ENCODE measurements at places on chromosomes 5 and 9.

GRCh38 chr5:125197321-125197720, 450.9 kb upstream of the ZNF608 start:
- DNase-seq, result peak; percentile 58

- DNase-seq, result no peak
These were observed 95.8 kb upstream of the KLF9 start for GRCh38 chr9:70510157-70510770.

- DNase-seq, result no peak
These were observed 2.2 kb downstream of the ZSWIM6 start for GRCh38 chr5:61333954-61334867.

DNA sequence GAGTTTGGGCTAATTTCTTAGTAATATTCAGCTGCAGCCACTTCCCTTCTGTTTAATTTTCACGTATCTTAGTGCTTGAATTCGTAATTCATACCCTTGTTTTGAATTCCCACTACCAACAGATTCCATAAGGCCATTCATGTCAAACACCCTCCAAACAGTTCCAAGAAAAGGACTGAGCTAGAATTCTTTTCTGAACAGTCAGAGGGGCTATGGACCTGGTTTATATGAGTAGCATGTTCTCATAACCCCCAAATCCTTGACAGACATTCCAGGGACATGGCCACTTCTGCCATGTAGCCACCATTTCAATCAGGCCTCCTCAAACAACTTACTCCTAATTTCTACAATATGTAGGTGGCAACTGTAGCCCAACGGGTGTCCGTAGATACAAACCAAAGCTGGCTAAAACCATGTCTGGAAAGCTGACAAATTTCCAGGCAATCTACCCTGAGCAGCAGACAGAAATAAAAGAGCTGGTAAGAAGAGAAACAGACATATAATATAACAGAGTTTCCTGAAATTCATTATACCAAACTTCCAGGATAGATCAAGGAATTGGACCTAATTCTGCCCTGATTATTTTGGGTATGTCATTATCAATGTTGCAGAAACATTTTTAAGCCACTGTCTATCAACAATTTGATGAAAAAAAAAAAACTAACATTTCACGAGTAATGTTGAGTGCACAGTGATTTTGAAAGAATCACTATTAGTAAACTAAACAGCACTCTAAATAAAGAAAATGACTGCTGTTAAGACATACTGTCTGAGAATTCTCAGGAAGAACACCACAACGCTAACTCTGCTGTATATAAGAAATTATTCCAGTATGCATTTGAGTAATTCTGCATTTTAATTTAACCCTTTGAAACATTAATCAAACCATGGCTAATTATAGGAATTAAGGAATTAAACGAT, 40.7 kb downstream of the EBF1 start:
- DNase-seq, result no peak

- DNase-seq, result no peak
These were observed 40.2 kb downstream of the PDE6A start for GRCh38 chr5:149904293-149904886.

DNA sequence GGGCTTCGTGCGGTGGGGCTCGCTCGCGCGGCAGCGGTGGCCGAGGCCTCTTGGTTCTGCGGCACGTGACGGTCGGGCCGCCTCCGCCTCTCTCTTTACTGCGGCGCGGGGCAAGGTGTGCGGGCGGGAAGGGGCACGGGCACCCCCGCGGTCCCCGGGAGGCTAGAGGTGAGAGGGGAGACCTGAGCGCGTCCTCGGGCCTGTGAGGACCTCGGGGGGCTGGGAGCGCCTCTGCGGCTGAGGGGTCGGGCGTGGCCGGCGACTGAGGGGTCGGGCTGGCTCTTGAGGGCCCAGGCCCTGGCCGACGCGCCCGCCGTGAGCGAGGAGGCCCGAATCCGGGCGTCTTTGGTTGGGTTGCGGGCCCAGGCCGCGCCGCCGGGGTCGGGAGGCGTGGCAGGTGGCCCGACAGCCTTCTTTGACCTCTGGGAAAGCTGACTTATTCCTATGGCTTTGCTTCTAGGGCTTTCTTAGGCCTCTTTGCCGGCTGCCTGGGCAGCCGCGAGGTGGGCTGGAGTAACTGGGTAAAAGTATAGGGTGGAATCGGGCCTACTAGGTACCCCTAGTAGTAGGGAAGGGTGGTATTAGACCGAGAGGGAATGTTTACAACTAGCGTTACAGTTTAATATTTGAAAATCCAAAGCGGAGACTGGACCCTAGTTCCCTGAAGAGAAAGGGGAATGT, at the start of gene CANX:
CANX (plus strand) TSS at position 33 of the 681 bp plus-strand sequence. CDS start 6,715 bp downstream, outside the sequence.
- no peak for DNase-seq

DNA sequence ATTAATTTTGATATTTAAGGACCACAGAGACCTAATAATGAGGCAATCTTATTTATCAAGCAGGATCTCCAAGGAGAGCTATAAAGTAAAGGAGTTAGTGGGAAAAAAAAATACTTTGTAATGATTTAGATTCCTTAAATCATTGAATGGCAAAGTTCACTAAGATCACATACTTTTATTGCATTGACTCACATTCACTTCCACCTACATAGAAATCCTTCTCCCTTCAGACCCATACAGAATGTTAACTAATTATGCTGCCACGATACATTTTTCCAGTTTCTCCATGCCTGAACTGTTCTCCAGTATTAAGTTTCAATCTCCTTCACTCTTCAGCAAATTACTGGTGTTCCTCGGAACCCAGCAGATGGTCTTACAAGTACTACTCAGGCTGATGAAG, 388.7 kb downstream of the EFNA5 start:
- no peak for DNase-seq

DNA sequence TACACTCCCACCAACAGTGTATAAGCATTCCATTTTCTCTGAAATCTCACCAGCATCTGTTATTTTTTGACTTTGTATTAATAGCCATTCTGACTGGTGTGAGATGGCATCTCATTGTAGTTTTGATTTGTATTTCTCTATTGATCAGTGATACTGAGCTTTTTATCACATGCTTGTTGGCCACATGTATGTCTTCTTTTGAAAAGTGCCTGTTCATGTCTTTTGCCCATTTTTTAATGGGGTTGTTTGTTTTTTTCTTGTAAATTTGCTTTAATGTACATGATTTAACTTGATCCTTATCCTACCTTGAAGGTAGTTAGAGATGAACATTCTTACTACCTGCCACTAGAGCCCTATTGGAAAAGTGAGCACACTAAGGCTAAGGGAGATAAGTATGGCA, 151.2 kb upstream of the KIF2A start:
- DNase-seq, result no peak

Data from NCI-H1092 treated with DMSO at 0.1 percent for 48 hours (cell line).